ENCODE measurements at places on chromosomes 16 and 17. TPM values are rescaled to one million over a fixed set of nuclear protein-coding genes. Genes with fewer than 3 reads are reported as not detected.
A peak's percentile ranks its signal among the peaks of the same experiment; 100 is the strongest.

SECTM1 gene
- total RNA-seq = 6.3 TPM

GRCh38 chr17:19371259-19372010 lies 6.9 kb upstream of the MAPK7 start:
- peak; percentile 49 for ATAC-seq

GRCh38 chr17:298791-299450 lies 53.7 kb downstream of the RPH3AL start:
- no peak for ATAC-seq

DNA sequence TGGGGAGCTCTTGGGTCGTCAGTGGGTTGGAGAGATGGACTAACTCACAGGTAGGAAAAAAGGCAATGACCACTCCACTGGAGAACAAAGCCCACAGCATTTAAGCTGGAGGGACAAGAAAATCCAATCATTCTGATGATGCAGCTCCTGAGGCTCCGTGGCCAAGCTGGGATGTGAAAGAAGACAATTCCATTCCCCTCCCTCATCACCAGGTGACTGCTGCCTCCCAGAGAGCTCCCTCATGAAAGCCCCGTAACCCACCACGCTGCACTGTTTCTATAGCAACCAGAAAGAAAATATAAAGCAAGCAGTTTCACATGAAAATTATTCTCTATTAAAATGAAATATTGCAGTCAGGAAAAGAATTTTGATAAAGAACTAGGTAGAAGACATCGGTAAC lies 15.2 kb downstream of the ANKRD11 start:
- ATAC-seq = no peak

DNA sequence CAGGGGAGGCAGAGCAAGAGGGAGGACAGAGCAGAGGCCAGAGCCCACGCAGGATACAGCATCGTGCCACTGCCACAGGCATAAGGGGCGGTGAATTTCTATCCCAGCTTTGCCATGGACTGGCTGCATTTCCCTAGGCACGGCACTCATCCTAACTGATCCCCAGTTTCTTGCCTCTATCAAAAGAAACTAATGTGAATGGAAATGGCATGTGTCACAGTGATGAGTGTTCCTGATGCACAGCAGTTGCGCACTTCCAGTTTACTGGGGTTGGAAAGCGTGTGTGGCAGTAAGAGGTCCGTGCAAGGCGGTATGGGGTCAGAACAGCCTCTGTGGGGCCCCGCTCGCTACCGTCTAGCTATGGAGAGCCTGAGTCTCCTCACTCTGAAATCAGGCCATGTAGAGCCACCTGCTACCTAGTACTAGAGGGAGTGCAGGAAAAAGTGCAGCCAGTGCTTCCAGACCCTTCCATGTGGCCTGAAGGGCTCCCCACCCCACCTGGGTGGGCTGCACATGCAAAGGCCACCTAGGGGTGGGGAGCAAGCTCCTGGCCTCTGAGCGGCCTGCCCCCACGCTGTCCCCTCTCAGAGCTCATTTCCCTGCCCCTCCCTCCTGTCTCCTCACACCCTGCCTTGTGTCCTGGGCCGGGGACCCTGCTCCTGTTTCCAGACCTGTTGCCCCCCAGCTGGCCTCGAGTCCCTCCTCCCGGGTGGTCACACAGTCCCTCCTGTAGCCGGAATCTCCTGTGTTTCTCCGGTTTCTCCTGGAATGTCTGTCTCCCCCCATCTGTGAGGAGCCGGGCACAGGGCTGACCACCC lies 5.0 kb upstream of the KCNJ18 start:
- ATAC-seq = no peak

RPL27 gene
- 1,265 TPM for total RNA-seq

- ATAC-seq = no peak
These were observed 808 bp upstream of the BAHCC1 start for GRCh38 chr17:81394377-81394920.

All from esophagus mucosa (tissue), 1 donor.